ENCODE measurements at places on chromosomes 16 and 17. TPM values are rescaled to one million over a fixed set of nuclear protein-coding genes. Genes with fewer than 3 reads are reported as not detected.

ACSF2 gene
- total RNA-seq, result 17.5 TPM

OVCA2 gene
- total RNA-seq, result 28.0 TPM

NT5C3B gene
- total RNA-seq, result 32.3 TPM

TBC1D3H gene
- total RNA-seq, result not detected

- H3K4me1 ChIP-seq, result no peaks in the 10 kb centered on the region
- H3K27me3 ChIP-seq, result no peaks in the 10 kb centered on the region
- no peak overlapping the region for H3K27ac ChIP-seq
- DNase-seq, result no peak
Observed at GRCh38 chr16:53404959-53405358, 29.3 kb upstream of the RBL2 start.

DNA sequence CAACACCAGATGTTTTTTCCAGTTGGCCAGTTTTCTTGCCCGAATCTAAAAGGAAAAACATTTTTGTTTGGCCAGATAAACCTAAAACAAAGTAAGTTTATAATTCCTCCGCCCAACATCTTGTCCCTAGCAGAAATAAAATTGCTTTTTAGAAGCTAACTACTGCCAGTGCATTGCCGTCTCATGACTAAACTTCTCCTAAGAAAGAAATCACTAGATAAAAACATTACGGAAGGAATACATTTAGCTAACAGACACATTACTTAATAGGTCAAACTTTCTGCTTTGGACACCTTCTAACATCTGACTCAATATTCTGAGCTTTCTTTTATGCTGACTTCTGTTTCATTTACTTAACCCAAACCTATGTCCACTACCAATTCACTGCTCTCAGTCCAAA lies 36.2 kb downstream of the FBXL20 start:
- H3K36me3 ChIP-seq, result no peaks in the 10 kb centered on the region
- H3K27me3 ChIP-seq, result no peaks in the 10 kb centered on the region
- DNase-seq, result no peak
- peaks cover 15% of the 10 kb centered on the region for H3K4me1 ChIP-seq
- H3K27ac ChIP-seq, result no peak overlapping the region
- H3K4me3 ChIP-seq, result no peak overlapping the region

DNA sequence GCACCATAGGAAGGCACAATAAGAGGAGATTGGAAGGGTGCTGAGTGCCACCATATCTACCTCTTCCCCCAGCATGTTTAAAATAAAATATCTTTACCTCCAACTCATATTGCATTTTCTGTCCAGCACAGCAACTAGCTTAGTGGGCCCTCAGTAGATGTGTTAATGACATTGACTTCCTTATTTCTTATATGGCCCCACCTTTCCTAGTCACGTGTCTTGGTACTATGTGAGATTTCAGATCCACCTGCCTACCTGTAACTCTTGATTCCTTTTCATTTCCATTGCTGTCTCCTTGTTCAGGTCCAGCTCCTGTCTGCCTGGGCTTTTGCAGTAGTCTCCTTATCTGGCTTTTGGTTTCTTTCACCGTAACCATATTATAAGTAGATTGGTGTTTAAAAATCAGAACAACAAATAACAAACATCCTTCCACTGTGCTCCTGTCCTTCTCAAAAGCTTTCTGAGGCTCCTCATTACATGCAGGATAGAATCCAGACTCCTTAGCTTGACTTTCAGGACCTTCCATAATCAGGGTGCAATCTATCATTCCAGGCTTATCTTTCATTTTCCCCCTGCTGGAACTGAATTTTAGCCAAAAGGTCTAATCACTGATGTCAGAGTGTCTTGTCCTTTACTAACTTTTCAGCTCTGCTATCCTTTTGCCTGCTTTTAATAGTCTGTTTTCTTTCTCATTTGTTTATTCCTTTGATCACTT lies 71.3 kb downstream of the FTO start:
- DNase-seq, result no peak
- no peaks in the 10 kb centered on the region for H3K27me3 ChIP-seq
- peaks cover 31% of the 10 kb centered on the region for H3K4me1 ChIP-seq
- no peak overlapping the region for H3K27ac ChIP-seq
- H3K4me3 ChIP-seq, result no peak overlapping the region

GRCh38 chr17:66272811-66273585 lies 29.4 kb upstream of the PRKCA start:
- no peaks in the 10 kb centered on the region for H3K27me3 ChIP-seq
- H3K4me3 ChIP-seq, result no peak overlapping the region
- DNase-seq, result no peak
- no peak overlapping the region for H3K27ac ChIP-seq
- H3K36me3 ChIP-seq, result no peaks in the 10 kb centered on the region

GRCh38 chr17:18041776-18042175 lies 2.6 kb downstream of the GID4 start:
- H3K4me3 ChIP-seq, result peak overlapping the region; percentile 95
- peaks cover 42% of the 10 kb centered on the region for H3K4me1 ChIP-seq
- peak; percentile 15 for DNase-seq
- no peak overlapping the region for H3K27ac ChIP-seq
- H3K36me3 ChIP-seq, result peaks cover 6% of the 10 kb centered on the region

GRCh38 chr17:64203630-64204029 lies 59.4 kb downstream of the TEX2 start:
- H3K27me3 ChIP-seq, result no peaks in the 10 kb centered on the region
- H3K27ac ChIP-seq, result no peak overlapping the region
- no peak for DNase-seq
- peaks cover 45% of the 10 kb centered on the region for H3K4me1 ChIP-seq
- H3K36me3 ChIP-seq, result peaks cover 8% of the 10 kb centered on the region
- no peak overlapping the region for H3K4me3 ChIP-seq

DNA sequence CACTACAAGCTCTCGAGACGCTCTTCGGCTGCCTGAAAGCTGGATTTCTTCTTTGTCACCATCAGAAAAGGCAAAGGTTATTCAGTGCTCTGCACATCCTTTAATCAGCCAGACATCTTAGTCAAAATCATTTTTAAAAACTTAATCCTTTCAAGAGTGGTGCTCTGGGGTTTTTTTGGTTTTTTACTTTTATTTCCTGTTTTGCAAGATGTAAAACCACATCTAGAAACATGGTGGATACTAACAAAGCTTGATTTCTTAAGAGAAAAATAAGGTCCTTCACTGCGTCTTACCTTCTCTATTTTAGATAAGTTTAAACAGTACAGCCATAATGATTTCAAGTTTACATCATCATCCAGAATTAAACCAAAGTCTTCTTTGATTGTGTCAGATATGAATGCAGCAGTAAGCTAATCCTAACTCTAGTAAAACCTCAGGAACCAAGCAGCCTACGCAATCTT lies 6.3 kb downstream of the ANKRD11 start:
- peaks cover 67% of the 10 kb centered on the region for H3K36me3 ChIP-seq
- peaks cover 81% of the 10 kb centered on the region for H3K4me1 ChIP-seq
- H3K27me3 ChIP-seq, result no peaks in the 10 kb centered on the region
- H3K27ac ChIP-seq, result peak overlapping the region; percentile 88
- peak overlapping the region; percentile 57 for H3K4me3 ChIP-seq
- DNase-seq, result no peak

- H3K4me3 ChIP-seq, result no peak overlapping the region
- peaks cover 20% of the 10 kb centered on the region for H3K36me3 ChIP-seq
- H3K27ac ChIP-seq, result no peak overlapping the region
- H3K27me3 ChIP-seq, result no peaks in the 10 kb centered on the region
- DNase-seq, result no peak
Observed at GRCh38 chr16:53817812-53818550, 114.0 kb downstream of the FTO start.

DNA sequence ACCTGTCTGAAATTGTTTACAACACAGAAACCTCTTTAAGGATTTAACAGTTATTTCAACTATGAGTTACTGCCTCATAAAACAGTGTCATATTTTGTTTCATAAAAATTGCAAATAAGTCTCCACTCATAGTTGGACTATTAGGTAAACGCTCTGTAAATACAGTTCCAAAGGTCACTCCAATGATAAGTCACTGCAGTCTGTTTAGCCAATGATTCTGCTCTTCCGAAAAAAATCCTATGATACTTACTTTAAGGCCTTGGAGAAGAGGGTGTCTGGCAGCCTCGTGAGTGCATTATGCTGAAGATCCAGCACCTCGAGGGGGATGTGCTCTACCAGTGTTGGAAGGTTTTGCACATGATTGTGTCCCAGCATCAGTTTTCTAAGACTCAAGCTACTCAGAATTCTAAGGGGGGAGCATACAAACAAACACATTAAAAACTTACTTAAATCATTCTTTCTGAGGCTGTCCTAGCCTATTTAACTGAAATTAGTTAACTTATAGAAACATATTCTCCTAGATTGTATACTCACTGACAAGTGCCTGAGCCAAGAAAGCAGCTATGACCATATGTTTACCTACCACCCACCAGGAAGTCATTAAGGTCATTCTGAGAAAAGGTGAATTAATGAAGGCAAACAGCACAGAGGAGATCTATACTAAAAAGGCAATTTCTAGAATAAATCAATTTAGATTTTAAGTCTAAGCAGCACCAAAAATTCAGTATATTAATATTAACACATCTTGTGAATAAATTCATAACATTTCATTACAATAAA lies 41.1 kb downstream of the MARVELD3 start:
- H3K4me3 ChIP-seq, result no peak overlapping the region
- no peaks in the 10 kb centered on the region for H3K27me3 ChIP-seq
- H3K4me1 ChIP-seq, result no peaks in the 10 kb centered on the region

GRCh38 chr16:82451449-82451848 lies 175.3 kb upstream of the CDH13 start:
- no peak overlapping the region for H3K27ac ChIP-seq
- H3K4me3 ChIP-seq, result no peak overlapping the region
- H3K4me1 ChIP-seq, result no peaks in the 10 kb centered on the region
- no peaks in the 10 kb centered on the region for H3K36me3 ChIP-seq
- H3K27me3 ChIP-seq, result peaks cover 4% of the 10 kb centered on the region

GRCh38 chr17:63126607-63127006 lies 160.6 kb downstream of the TANC2 start:
- no peaks in the 10 kb centered on the region for H3K36me3 ChIP-seq
- no peak overlapping the region for H3K4me3 ChIP-seq
- H3K4me1 ChIP-seq, result no peaks in the 10 kb centered on the region
- no peak overlapping the region for H3K27ac ChIP-seq

GRCh38 chr16:58584831-58585505 lies 44.7 kb downstream of the CNOT1 start:
- H3K36me3 ChIP-seq, result peaks cover 67% of the 10 kb centered on the region
- H3K4me1 ChIP-seq, result peaks cover 28% of the 10 kb centered on the region
- peak overlapping the region; percentile 59 for H3K27ac ChIP-seq

Measured in activated CD8-positive, alpha-beta T cell treated with anti-CD3 and anti-CD28 coated beads for 36 hours (primary cell).